ENCODE measurements at places on chromosomes 2 and 18. TPM values are rescaled to one million over a fixed set of nuclear protein-coding genes. Genes with fewer than 3 reads are reported as not detected.

- no peak overlapping the region for H3K4me3 ChIP-seq
- H3K36me3 ChIP-seq = no peaks in the 10 kb centered on the region
- H3K4me1 ChIP-seq = peaks cover 31% of the 10 kb centered on the region
- no peaks in the 10 kb centered on the region for H3K27me3 ChIP-seq
Measured at GRCh38 chr2:85582492-85582891, 1.7 kb upstream of the VAMP5 start.

GRCh38 chr2:128109243-128109642 is 18.2 kb downstream of the UGGT1 start:
- H3K27ac ChIP-seq = no peak overlapping the region
- no peaks in the 10 kb centered on the region for H3K4me1 ChIP-seq
- peaks cover 20% of the 10 kb centered on the region for H3K36me3 ChIP-seq

DNA sequence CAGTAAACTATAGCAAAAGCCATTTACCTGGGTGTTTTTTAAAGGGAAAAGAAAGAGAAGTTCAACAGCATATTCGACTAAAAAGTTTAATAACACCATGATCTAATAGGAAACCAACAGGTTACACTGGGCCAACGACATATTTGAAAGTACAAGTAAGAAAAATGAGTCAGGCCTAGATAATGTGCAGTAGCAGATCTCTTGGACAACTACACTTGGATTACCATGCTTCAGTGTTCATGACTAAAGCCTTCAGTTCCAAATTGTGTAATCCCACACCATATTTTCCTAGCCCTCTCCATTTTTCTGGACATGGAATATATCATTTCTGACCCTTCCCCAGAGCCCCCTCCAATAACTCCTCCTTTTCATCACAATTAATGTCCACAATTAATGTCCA is 39.1 kb upstream of the FIGN start:
- no peak overlapping the region for H3K4me3 ChIP-seq
- no peaks in the 10 kb centered on the region for H3K36me3 ChIP-seq
- H3K4me1 ChIP-seq = no peaks in the 10 kb centered on the region
- DNase-seq = peak; percentile 81

The TMEFF2 gene
- total RNA-seq = 0.15 TPM

GRCh38 chr2:18791172-18791797 is 201.9 kb upstream of the NT5C1B start:
- H3K36me3 ChIP-seq = no peaks in the 10 kb centered on the region
- H3K27ac ChIP-seq = no peak overlapping the region
- peaks cover 20% of the 10 kb centered on the region for H3K4me1 ChIP-seq
- H3K27me3 ChIP-seq = no peaks in the 10 kb centered on the region

The CPO gene
- 0.11 TPM for total RNA-seq

GRCh38 chr2:9373047-9373446 is 50.3 kb downstream of the ITGB1BP1 start:
- peaks cover 2% of the 10 kb centered on the region for H3K4me1 ChIP-seq
- no peak overlapping the region for H3K27ac ChIP-seq
- H3K36me3 ChIP-seq = no peaks in the 10 kb centered on the region
- no peak for DNase-seq
- no peaks in the 10 kb centered on the region for H3K27me3 ChIP-seq

DNA sequence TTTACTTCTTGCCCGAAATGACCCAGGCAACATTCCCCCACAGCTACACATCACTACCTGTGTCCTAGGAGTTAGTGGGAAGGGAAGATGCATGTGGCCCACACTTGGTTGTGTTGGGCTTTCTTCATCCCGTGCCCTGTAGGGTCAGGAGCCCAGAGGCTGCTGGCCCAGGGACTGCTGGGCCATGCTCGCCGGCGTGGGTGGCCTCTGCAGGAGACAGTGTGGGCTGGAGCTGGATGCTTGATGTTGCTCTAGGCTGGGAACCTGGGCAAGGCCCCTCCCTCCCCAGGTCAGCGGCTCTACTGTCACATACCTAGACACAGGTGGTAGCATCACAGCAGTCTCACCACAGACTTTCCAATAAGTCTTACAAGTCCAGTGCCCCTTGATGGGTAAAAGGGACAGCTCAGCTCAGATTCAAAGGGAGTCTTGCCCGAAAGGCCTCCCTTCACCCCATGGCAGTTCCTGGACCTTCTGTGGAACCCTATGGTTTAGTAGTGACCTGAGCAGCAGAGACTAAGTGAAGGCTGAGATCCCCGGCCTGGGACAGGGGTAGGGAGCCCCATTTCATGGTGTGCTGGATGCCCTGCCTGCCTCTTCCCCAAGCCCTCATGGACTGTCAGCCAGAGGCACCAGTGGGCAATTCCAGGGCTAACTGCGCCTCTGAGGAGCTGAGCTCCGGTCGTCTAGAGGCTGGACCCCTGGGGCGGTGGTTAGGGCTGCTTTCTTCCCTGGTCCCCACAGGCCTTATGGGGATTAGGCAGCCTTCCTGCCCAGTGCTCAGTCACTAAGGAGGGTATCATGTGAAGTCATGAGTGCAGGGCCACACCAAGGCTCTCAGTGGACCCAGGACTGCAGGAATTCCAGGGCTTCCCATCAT is 45.4 kb upstream of the FAHD2A start:
- no peak for DNase-seq
- no peaks in the 10 kb centered on the region for H3K27me3 ChIP-seq
- H3K4me3 ChIP-seq = no peak overlapping the region
- no peaks in the 10 kb centered on the region for H3K36me3 ChIP-seq
- H3K27ac ChIP-seq = no peak overlapping the region

DNA sequence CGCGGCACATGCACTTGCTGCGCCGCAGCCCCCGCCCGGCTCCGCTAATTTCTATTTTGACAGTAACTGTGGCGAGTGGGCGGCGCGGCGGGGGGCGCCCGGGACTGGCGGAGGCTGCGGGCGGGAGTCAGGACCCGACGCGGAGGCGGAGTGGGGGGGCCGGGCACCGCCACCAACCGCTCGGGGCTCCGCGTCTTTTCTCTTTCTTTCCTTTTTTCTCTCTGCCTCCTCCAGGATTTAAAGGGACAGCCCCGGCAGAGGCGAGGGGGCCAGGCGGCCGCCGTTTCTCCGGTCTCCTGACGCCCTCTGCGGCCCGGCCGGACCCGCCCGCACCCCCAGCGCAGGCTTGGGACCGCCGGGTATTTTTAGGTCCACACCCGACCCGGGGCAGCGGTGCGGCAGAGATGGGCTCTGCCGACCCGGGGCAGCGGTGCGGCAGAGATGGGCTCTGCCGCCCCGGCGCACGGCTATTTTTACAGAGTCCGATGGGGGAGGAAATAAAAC is 460 bp upstream of the ZBTB7C start:
- no peak for DNase-seq
- peaks cover 40% of the 10 kb centered on the region for H3K27me3 ChIP-seq
- H3K27ac ChIP-seq = no peak overlapping the region
- H3K36me3 ChIP-seq = no peaks in the 10 kb centered on the region
- peaks cover 11% of the 10 kb centered on the region for H3K4me1 ChIP-seq

GRCh38 chr18:37297106-37297505 is 268.5 kb downstream of the CELF4 start:
- no peak overlapping the region for H3K27ac ChIP-seq
- H3K4me3 ChIP-seq = no peak overlapping the region
- no peaks in the 10 kb centered on the region for H3K36me3 ChIP-seq
- no peak for DNase-seq
- H3K4me1 ChIP-seq = no peaks in the 10 kb centered on the region
- no peaks in the 10 kb centered on the region for H3K27me3 ChIP-seq

GRCh38 chr2:30146337-30147195 is at the start of gene YPEL5:
Gene YPEL5 (plus strand): TSS chr2:30147007. CDS start chr2:30156652, 9,645 bp downstream.
- H3K27me3 ChIP-seq = no peaks in the 10 kb centered on the region
- peaks cover 3% of the 10 kb centered on the region for H3K36me3 ChIP-seq
- peak within 1 kb of the TSS; percentile 70 for H3K4me3 ChIP-seq
- DNase-seq = peak; percentile 100
- H3K4me1 ChIP-seq = peaks cover 34% of the 10 kb centered on the region

All from cardiac muscle cell (in vitro differentiated cells and primary cell).